Stimulated activated CD4-positive, alpha-beta T cell treated with anti-CD3 and anti-CD28 coated beads, Interleukin-1b, Interleukin-23, amount 100 ng/mL, for 24 hours (primary cell): ENCODE measurements at places on chromosomes 5 and 9.
A peak's percentile ranks its signal among the peaks of the same experiment; 100 is the strongest.

DNA sequence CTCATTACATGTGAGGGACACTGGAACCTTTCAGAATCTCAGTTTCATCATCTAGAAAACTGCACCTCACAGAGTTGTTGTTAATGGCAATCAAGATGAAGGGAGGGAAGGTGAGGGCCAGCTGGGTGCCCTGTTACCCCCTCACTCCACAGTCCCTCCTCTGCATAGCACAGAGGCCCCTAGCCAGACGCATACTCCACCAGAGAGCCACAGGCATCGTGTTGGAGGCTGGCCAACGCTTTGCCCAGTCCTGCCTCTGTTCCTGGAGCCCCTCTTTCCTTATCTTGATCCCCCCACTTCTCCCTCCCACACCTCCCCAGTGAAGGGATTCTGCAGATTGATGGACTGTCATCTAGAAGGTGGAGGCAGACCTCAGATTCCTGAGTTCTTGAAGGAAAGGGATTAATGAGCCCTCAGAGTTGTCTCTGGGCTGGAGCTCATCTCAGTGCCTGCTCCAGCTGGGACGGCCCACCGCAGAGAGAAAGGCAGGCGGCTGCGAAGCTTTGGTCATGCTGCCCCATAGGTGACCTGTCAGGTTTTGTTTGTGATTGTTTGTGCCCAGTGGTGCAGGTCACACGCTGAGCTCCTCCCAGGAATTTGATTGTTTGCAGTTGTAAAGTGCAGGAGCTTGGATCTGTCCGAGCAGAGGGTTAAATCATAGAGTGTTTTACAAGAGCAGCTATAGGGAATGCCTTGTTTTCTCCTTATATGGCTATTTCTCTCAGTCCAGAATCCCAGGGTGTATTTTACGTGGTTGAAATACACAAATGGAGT is 487.3 kb downstream of the CCDC171 start:
- no peak for DNase-seq

DNA sequence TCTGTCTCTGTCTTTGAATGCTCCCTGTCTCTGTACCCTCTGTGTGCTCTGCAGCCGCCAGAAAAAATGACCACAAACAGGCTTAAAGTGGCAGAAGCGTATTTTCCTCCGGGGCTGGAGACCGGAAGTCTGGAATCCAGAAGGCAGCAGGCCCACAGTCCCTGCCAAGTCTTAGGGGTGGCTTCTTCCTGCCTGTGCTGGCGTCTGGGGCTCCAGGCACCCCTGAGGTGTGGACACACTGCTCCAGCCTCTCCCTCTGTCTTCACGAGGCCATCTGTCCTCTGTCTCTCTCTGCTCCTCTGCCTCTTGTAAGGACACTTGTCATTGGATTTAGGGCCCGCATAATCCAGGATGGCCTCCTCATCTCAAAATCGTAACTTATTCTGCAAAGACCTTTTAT is 298.4 kb upstream of the IRX4 start:
- no peak for DNase-seq

GRCh38 chr5:118894709-118895108 is 93.6 kb downstream of the DTWD2 start:
- DNase-seq = no peak

- DNase-seq = no peak
Observed at GRCh38 chr5:66929995-66930394, 266.6 kb downstream of the CD180 start.

DNA sequence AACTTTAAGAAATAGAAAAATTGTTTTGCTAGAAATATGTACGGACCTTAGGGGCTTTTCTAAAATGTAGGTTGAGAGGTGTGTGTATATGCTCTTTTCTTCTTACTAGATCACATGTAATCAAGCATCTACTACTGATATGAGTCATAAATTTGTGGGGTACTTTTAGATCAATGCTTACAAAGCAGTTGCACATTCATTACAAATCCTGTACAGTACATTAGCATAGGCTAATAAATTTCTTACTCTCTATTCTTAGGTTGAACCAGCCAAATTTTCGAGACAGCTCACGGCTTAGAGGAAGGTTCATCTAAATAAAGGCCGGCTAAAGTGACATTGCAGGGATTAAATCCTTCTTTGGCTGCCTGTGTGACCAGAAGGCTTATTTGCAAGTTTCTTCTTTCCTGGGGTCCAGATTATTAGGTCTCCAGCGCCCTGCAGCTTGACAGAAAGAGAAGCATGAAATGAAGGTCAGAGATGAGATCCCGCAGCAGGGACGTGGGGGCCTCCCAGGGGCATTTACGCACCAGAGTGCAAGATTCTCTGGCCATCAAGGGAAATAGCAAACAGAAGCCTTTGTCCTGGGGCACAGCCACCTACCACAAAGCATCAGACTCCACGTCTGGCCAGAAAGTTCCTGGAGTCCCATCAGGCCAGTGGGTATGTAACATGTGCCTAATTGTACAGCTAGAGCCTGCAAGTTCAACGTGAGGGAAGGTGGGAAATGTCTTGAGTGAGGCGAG is 53.0 kb downstream of the NIM1K start:
- no peak for DNase-seq

DNA sequence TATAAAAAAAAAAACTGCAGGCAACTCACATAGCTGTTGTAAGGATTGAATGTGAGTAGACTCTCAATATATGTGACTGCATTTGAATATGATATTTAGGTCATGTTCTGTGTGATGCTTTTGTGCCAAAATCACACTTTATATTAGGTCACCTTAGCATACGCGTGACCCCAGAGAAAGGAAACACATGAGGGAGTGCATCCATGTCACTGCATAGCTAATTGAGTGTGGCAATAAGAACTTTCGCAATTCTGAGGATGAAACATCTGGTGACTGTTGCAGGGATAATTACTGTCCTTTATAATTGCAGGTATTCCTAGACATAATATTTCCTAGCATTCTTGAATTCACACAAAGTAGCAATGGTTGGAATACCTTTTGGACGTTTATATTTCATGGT is 459.5 kb upstream of the KLF4 start:
- DNase-seq = no peak

DNA sequence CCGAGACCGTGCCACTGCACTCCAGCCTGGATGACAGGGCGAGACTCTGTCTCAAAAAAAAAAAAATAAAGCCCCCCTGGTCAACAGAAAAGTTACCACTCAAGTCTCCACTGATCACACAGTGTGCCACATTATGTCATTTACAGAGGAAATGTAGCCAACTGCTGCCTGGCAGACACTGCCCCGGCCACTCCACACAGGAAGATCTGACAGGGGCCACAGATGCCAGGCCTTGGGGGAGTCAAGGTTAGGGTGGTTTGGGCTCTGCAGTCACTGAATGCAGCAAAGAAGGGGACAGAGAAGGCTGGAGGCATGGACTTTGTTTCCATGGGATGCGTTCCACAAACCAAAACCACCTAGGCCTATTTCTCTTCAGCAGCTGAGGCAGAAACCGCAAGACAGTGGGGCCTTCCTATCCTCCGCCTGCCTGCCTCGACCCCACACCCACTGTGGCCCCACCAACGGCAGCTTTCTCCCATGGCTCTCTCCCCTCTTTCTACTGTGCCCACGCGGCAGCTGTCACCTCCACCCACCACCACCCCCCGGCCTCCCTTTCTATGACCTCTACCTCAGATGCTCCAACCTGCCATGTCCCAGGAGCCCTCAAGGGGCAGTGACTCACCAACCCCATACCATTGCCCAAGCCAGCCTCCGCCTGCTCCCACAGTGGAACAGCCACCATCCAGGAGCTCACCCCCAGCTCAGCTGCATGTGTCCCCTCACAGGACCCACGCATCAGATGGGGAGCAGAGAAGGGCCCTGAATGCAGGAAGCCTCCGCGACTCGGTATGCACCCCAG is 12.4 kb downstream of the IPPK start:
- DNase-seq = no peak

DNA sequence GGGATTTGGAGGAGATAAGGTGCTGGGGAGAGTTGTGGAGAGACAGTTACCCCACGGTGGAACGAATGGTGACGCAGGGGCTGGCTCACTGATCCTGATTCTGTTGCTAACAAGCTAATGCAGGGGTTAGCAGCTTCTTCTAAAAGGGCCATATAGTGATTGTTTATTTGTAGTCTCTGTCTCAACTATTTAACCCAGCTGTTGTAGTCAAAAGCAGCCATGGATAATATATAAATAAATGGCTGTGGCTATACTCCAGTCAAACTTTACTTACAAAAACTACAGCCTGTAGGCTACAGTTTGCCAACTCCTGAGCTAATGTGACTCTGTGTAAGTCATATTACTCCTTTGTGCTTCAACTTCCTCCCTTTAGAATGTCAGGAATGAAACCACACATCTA is 21.8 kb downstream of the STOM start:
- DNase-seq = no peak

DNA sequence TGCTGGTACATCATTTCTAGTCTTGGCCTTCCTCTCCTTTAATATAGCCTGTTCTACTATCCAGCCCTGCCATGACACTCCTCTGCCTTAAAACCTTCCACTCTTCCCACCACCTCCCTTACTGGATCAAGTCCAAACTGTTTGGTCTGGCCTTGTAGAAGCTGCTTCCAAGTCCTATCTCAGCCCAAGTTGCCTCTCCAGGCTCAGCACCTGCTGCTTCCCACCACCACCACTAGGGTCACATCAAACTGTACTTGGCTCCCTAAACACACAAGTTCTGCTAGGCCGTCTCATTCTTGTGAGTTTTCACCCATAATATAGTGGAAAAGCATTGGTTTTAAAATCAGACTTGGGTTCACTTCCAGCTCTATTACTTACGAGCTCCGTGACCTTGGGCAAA is 1.4 kb downstream of the NDUFA8 start:
- DNase-seq = no peak

- no peak for DNase-seq
Observed at GRCh38 chr5:124404796-124405195, 341.6 kb downstream of the ZNF608 start.

DNA sequence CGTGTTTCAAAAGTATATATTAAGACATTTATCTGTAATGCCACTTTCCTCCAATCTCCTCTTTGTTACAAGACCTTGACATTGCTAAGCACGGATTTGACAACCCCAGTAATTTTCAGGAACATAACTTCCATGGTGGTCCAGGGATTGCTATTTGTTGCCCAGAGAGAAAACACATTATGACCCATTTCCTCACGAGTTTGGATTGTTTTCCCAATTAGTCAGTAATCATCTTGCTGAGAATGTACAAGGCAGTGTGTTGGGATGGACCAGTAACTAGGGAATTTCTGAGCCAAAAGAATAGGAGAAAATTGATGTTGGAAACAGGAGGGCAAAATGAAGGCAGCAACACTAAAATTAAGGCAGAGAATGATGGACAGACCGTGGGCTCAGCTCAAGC is 574.1 kb downstream of the EBF1 start:
- no peak for DNase-seq

- peak; percentile 67 for DNase-seq
Observed at GRCh38 chr5:146533260-146533857, 17.4 kb upstream of the GPR151 start.

DNA sequence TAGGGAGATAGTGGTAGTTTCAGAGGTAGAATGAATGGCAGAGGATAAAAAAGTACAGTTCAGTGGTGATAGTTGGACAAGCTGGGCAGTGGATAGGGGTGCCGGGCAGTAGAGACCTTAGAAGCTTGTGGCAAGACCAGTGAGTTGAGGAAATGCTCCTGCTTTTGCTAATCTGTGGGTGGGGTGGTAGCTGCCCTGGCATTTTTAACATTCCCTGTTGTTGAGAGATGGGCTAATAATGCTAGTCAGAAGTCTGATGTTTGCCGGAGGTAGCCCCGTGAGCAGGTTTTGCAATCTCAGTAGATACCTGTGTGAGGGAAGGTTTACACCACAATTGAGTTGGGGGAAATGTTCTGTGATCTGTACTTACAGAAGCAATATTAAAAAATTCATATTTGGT is 91.1 kb downstream of the TRIO start:
- no peak for DNase-seq

DNA sequence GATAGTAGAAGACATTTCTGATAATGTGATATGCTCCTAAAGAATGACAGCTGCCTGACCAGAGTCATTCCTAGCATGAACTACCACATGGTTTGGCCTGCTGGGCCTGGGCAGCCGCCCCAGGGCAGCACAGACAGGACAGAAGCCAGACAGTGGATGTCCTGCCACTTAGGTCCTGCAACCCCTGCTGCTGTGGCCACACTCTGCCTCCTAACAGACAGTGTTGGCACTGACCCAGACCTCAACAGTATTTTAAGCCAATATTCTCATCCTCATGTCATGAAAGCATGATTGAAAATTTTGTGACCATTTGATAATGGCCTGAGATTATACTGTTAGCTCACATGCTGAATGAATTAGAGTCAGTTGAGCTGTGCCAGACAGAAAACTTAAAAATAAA is 15.8 kb downstream of the CENPP start:
- DNase-seq = no peak

- no peak for DNase-seq
Observed at GRCh38 chr5:169860585-169860984, 119.7 kb downstream of the INSYN2B start.

GRCh38 chr9:136138566-136138965 is 19.9 kb upstream of the TMEM250 start:
- no peak for DNase-seq

DNA sequence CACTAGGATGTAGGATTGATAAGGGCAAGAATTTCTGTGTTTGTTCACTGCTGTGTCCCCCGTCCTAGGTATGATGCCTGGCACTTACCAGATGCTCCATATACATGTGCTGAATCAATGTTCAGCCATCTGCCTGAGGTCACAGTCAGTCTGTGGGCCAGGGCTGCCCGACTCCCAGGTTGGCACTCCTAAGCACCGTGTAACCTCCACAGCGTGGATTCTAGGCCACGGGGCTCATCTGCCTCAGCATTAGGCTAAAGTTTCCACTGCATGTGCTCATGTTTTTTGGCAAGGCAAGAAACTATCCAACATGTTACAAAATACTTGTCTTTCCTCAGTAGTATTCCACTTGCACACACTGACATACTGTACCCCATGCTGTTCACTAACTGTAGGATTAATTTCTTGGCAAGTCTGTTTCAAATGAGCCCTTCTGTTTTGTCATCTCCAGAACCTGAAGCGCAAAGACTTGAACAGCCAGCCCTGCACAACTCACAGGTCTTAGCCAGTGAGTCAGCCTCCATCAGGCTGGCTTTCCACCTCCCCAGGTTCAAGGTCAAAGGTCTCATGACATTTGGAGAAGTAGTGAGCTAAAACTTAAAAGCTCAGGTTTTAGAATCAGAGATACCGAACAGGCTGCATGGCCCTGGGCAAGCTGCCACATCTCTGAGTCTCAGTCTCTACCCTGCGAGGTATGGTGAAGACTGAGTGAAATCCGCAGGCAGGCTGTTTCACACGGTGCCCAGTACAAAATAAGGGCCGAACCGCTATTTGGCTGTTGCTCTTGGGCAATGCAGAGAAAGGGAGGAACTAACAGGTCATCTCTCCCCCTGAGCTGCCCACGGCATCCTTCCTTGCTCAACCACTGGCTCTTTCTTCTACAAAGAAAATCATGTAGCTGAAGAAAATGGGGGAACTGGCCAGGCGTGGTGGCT is 7.2 kb downstream of the TOR1A start:
- no peak for DNase-seq
